ENCODE measurements at places on chromosomes 7 and 10. TPM values are rescaled to one million over a fixed set of nuclear protein-coding genes. Genes with fewer than 3 reads are reported as not detected.

- H3K36me3 ChIP-seq = no peaks in the 10 kb centered on the region
- no peak for DNase-seq
- H3K27ac ChIP-seq = no peak overlapping the region
- H3K4me1 ChIP-seq = peaks cover 15% of the 10 kb centered on the region
Observed at GRCh38 chr10:12728494-12728893, 273.0 kb downstream of the CCDC3 start.

The LIPJ gene
- not detected for total RNA-seq

- DNase-seq = no peak
- no peak overlapping the region for H3K27ac ChIP-seq
- no peaks in the 10 kb centered on the region for H3K4me1 ChIP-seq
Observed at GRCh38 chr7:99453105-99453504, 12.9 kb downstream of the ATP5MF start.

DNA sequence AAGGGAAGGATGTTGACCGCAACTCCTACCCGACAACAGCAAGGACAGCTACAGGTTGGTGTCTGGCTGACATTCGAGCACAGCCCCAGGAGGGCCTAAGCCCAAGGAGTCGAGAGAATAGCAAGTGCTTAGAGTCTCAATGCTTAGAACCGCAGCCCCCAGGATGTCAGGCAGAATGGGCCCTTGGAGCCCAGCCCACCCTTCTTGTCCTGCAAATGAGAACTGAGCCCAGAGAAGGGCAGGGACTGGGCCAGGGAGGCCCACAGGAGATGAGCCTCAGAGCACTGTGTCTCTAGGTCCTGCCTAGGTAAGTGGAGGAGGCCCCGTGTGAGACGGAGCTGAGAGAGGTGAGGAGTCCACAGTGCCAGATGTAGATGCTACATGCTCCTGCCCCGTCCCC is 173.3 kb upstream of the ZMIZ1 start:
- no peak for DNase-seq
- no peaks in the 10 kb centered on the region for H3K27me3 ChIP-seq
- no peak overlapping the region for H3K4me3 ChIP-seq

GRCh38 chr10:37566332-37566731 is 291.1 kb downstream of the ZNF248 start:
- no peaks in the 10 kb centered on the region for H3K27me3 ChIP-seq
- DNase-seq = no peak
- H3K4me1 ChIP-seq = no peaks in the 10 kb centered on the region
- H3K27ac ChIP-seq = no peak overlapping the region
- no peak overlapping the region for H3K4me3 ChIP-seq
- H3K36me3 ChIP-seq = no peaks in the 10 kb centered on the region

GRCh38 chr7:117273814-117274225 is 49.0 kb downstream of the WNT2 start:
- no peaks in the 10 kb centered on the region for H3K27me3 ChIP-seq
- no peak overlapping the region for H3K4me3 ChIP-seq
- H3K4me1 ChIP-seq = no peaks in the 10 kb centered on the region
- H3K27ac ChIP-seq = no peak overlapping the region
- H3K36me3 ChIP-seq = no peaks in the 10 kb centered on the region

DNA sequence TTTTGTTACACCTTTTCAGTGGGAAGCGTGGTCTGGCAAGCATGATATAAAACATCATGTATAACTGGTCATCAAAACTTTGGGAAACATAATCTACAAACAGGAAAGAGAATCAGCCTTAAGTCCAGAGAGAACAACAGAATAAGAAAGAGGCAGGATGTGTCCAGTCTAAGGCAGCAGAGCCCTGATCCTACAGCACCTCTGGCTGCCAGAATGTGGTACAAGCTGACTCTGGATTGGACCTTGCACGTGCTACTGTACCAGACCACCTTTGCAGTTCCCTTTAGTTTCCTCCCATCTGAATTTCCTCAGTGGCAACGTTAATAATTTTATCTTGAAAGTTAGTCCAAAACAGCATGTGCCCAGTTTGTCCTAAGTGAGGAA is 824.6 kb upstream of the IGFBP3 start:
- DNase-seq = no peak
- no peaks in the 10 kb centered on the region for H3K36me3 ChIP-seq
- no peak overlapping the region for H3K4me3 ChIP-seq
- H3K27me3 ChIP-seq = no peaks in the 10 kb centered on the region
- no peak overlapping the region for H3K27ac ChIP-seq

All from stomach (tissue), 19 donors.